HT1080 (cell line): ENCODE measurements at places on chromosomes 2 and 18. TPM values are rescaled to one million over a fixed set of nuclear protein-coding genes. Genes with fewer than 3 reads are reported as not detected.
A peak's percentile ranks its signal among the peaks of the same experiment; 100 is the strongest.

DNA sequence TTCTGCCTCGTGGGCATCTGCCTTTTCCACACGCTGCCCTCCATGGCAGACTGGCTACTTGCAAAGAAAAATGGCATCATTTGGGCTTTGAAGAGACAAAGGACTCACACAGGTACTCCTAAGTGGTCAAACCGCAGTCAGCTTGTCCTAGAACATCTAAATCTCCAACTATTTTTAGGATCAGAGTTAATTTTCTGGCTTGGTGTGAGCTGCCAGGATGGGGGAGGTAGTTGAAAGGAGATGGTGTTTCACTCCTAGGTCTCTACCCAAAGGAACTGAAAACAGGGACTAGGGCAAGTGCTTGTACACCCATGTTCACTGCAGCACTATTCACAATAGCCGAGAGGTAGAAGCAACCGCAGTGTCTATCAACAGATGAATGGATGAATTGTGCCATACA is 107.9 kb upstream of the ATL2 start:
- DNase-seq = no peak

TEX261 gene
- total RNA-seq = 38.4 and 60.1 TPM in 2 replicates

DNA sequence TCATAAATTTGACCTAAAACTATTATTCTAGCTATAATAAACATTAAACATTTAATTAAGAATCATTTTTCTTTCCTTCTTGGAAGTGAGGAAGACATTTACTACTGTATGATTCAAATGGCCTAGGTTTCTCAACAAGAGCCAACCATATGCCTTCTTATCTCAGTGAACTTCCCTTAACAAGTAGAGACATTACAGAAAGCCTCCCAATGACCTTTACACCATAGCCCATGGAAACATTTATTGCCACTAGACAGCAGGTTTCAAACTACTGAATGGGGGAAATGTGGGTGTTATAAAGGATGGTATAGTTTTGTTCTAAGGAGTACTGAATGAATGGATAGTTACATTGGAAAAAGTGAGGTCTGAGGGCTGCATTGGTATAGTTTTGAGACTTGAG is 349.4 kb upstream of the SPRED2 start:
- no peak for DNase-seq

DNA sequence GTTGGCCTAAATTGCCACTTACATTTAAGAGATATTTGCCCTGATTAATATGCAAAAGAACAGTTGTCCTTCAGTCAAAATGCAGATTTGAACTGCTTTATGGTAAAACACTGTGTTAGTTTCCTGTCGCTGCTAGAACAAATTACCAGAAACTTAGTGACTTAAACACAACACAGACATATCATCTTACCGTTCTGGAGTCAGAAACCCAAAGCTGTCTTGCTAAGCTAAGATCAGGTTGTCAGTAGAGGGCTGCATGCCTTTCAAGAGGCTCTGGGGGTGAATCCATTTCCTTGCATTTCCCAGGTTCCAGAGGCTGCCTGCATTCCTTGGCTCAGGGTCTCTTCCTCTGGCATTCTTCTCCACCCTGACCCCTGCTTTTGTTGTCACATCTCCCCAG is 149.5 kb downstream of the FAM161A start:
- no peak for DNase-seq

DNA sequence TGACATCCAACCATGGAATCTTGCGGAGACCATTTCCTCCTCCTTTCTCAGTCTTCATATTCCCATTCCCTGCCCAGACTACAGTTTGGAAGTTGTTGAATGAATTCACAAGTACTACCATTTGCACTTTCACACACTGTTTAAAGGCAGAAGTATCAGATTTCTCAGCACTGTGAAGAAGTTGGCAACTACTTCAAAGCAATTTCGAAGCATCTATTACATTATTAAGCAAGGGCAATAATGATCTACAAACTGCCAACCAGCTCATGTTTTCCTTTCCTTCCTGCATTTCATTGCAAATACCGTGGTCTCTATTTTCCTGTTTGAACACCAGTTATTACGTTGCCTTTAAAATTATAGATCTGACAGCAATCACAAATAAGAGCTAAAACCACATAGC is 105.5 kb downstream of the IRS1 start:
- no peak for DNase-seq

DNA sequence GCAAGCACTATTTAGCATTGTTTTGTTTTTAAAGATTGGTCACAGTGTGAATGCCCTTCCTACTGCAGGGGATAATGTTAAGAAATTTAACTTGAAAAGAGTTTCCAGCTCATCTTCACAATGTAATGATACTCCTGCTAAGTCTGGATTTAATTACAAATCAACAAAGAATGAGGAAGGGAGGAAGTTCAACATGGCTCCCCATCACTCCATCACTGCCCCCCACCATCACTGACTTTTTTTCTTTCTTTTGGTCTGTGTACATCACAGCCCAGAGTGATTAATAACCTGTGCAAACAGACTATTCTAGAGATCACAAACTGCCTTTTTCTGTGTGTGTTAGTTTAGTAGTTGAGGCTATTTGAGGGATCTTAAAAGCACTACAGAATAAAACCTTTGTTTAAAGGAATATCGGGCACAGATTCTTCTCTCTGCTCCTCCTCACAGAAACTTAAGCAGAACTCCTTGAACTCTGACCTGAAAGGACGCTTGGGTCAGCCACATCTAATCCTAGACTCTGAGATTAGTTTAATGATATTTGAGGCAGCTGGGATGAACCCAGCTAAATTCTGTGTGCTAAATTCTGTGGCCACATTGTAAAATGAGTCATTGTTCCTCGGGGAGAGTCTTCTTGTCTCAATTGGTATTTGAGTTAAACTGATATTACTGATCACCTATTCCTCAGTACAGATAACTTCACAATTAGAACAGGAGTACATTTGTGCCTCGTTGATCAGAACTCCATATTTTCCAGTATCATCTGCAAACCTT is 47.8 kb downstream of the SATB2 start:
- DNase-seq = peak; percentile 6

- DNase-seq = no peak
Measured at GRCh38 chr2:26455670-26456439, 22.1 kb downstream of the OTOF start.

C2orf72 gene
- total RNA-seq = 0.43 and 3.0 TPM in 2 replicates
